CD8-positive, alpha-beta T cell (primary cell): ENCODE measurements at places on chromosomes 12 and 14. TPM values are rescaled to one million over a fixed set of nuclear protein-coding genes. Genes with fewer than 3 reads are reported as not detected.

The TAS2R8 gene
- total RNA-seq: not detected

DNA sequence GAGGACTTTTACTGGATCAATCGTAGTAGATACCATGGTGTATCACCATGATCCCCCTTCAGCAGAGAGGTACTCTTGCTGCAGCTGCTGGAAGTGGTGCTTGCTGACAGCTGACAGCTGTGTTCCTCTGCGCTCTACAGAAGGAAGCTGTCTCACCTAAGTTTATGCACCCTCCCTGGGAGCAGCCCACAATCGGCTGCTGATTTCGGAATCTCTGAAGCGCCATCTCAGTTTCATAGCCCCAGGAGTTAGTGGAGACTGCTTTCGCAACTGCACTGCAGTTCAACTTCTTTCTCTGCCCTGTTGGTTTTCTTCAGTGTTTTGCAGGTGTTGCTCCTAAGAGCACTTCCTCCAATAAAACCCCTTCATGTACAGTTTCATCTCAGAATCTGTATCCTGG is 237.9 kb downstream of the PAWR start:
- DNase-seq: no peak

DNA sequence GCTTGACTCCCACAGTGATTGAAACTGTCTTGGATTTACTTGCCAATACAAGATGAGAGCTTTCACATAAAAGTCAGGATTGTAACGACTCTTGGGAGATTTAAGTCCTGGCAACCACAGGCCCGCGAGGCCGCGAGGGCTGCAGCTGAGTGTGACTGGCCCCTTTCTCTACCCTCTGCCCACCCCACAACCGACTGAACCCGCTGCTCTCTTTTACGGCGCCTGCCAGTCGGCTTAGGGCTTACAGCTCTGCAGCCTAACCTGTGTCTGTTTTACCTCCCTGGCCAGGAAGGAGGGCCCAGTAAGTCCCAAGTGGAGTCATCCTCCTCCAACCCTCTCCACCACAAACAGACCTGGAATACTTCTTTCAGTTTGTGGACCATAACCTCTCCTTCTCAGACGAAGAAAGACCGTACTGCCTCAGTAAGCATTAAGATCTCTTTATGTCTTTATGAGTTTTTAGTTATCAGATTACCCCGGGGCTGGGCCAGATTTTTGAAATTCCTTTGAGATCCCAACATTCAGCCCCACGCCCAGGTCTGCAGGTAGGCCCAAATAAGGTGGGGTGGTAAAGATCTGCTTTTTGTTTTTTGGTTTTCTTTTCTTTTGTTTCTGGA is 12.6 kb upstream of the TIGAR start:
- DNase-seq: no peak

GRCh38 chr12:106767954-106768822 is 6.3 kb upstream of the RIC8B start:
- DNase-seq: no peak

DNA sequence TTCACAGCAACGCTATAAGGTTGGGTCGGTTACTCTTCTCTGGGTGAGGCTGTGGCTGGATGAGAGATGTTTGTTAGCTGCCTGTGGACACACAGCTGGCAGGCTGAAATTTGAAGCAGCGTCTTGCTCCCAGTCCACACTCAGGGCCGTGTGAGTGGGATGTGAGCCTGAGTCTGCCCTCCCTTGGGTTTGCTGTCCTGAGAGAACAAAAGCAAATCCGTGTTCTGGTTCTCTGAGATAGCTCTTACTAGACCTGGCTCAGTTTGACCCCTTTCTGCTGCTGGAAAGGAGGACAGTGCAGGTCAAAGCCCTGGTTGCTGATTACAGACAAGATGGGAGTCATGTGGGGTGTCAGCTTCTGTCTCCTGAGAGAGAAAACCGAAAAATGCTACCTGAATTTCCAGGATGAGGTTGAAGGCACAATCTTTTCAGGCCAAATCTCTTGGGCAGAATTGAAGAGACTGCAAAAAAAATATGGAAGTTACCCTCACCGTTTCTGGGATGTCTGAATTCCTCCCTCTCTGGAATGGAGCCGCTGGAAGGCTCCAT is 270.8 kb downstream of the ZFP36L1 start:
- DNase-seq: no peak

GRCh38 chr12:59733200-59733599 is 137.4 kb downstream of the SLC16A7 start:
- DNase-seq: no peak

The GLI1 gene
- 1.2 TPM for total RNA-seq

- DNase-seq: no peak
Measured at GRCh38 chr14:75831952-75832351, 149.8 kb downstream of the TGFB3 start.

- no peak for DNase-seq
Measured at GRCh38 chr12:119229837-119230236, 51.1 kb downstream of the HSPB8 start.

- DNase-seq: no peak
Measured at GRCh38 chr12:3222979-3223378, 145.8 kb downstream of the TSPAN9 start.

DNA sequence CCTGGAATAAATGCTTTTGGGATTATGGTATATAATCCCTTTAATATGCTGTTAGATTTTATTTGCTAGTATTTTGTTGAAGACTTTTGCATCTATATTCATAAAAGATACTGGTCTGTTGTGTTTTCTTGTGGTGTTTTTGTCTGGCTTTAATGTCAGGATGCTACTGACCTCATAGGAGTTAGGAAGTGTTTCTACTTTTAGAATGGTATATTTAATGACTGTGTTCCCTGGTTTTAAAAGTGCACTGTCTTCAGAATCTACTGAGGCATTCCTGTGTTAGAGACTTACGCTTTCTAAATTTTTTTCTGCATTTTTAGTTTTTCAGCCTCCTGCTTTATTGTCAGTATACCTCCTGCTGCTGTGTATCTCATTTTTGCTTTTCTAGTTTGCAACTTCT is 51.6 kb downstream of the ARHGAP5 start:
- no peak for DNase-seq

DNA sequence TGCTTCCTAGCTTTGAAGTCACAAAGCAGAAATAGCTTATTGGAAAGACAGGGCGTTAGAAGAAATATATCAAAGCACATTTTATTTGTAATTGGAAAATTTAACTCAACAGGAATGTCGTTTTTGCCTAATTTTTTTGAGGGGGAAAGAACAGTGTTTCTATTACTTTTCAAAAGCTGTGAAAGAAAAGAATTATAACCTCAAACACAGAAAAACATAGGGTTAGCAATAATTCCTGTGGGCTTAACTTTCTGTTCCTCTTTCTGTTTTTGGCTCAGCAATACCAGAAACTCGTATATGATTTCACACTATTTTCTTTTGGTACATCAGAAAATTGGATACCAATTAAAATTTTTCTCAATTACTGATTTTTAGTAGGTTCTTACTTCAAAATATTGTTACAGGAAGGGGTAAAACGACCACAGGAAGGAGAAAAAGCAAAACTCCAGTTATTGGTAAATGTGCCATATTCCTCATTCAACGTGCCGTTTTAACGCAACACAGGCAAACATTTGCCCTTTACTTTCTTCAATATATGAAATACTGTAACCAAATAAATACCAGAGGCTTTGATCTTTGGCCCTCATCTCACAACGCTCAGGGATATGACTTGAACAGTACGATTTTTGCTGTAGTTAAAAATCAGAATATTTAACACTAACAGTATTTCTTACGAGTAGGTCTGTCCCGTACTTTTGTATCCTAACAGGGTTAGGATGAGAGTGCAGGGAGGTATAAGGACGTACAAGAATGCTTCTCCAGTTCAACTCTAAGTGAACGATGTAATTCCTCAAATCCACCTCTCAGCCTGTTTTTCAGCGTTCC is 1.3 kb upstream of the RNU6-7 start:
- DNase-seq: no peak

The HIP1R gene
- 258 TPM for total RNA-seq

The APOLD1 gene
- 1.9 TPM for total RNA-seq

DNA sequence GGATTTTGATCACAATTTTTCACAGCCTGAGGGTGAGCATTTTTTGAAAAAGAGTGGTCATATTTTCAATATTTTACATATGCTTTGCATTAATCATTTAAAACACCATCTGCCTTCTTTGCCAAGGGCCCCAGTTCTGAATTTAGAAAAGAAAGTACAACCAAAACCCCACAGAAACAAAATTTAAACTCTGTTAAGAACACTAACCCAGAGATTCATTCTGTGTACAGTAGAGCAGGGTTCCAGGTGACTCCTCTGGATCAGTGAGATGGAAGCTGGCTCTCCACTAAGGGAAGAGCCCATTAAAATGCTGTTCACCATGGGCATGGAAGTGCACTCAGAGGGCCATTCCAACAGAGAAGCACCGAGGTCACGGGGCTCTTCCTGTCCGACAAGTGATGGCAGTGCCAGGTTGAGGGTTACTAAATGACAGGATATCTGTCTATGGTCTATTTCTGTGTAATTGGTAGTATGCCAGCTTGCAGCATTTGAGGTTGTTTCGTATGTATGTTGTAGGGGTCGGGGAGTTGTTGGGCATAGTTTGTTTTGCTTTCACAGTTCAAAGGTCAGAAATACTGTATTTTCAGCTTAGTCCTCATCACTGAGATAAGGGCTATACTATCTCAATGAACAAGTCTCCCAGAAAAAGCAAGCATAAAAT is 95.9 kb downstream of the SLC35F4 start:
- DNase-seq: no peak

The POTEG gene
- total RNA-seq: not detected

DNA sequence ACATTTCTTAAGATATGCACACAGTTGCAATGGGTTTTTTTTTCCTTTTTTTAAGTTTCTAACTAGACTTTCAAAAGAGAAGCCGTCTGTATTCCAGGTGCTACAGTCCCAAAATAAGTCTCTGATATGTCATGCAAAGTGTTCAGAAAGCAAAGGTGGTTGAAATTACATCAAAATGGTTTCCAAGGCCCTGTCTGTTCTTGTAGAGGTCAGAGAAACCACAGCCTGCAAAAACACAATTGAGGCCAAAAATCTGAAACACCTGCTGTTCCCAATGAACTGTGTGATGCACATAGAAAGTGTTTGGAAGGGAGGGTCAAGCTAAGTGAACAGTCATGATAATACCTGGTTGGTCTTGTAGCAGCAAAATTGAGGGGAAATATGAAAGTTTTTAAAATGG is 91.0 kb downstream of the VRK1 start:
- DNase-seq: no peak

DNA sequence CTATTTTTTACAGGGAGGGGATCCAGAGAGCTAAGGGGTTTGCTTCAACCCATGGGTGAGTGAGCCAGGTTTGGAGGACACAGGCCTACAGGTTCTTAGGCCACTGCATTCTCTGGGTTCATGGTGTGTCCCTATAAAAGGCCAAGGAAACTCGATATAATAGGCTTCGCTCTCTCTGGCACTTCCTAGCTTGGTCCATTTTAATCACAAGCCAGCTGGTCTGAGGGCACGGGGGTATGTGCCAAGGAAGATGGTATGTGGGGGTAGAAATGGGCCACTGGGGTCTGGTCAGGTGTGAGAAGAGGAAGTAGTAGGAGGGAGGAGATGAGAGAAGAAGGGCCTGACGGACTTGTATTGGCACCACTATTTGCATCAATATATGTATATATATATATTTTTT is 4.9 kb downstream of the ETV6 start:
- no peak for DNase-seq

- DNase-seq: no peak
Measured at GRCh38 chr14:25103271-25103670, 53.3 kb upstream of the STXBP6 start.

DNA sequence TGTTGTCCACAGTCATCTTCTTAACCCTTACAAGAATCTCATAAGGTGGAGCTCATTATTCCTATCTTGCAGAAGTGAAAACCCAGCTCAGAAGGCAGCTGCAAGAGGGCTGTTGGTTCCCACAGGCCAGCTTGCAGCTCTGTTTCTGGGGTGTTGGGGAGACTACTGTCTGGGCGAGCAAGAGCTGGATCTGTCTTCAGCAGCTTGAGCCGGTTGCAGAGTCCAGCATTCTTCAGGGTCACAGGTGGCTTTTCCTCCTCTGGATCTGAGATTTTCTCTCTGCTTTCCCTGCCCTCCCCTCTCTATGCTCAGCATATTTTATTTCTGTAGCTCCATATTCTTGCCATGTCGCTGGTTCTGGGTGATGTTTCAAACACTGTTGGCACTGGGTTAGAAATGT is 87.4 kb downstream of the PAPOLA start:
- no peak for DNase-seq

DNA sequence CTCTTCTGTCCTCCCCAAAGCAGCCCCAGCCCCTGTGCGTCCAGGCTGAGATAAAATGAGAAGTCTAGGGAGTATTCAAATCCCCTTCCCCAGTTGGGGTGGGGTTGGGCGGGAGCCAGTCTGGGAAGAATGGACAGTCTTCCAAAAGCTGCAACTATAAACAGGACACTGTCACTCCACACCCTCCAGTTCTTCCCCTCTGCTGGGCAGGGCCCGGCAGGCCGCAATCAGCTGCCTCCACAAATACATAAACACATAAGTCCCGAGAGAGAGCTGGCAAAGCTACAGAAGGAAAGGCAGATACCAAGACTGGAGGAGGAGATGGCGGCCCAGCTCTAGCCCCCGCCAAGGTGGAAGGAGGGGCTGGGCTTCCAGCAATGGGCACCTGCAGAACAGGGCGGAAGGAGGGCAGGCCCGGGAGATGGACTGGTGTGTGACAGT is 12.7 kb downstream of the LTBP2 start:
- no peak for DNase-seq

The CIDEB gene
- total RNA-seq: 13.4 TPM

DNA sequence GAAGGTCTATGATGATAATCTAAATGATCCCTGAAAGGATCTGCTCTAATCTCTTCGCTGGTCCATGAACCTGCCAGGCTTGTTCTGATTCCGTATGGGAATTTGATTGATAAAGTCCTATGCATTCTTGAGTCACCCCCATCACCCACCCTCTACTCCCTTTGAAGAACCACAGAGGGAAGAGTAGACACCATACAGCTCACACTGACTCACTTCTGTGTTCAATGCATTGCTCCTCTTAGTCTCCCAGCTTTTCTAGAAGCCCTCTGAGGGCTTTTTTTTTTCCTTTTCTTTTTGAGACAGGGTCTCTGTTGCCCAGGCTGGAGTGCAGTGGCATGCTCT is 18.5 kb upstream of the GPRC5A start:
- no peak for DNase-seq

- no peak for DNase-seq
Measured at GRCh38 chr12:57543581-57543980, 3.4 kb downstream of the DCTN2 start.

The AHNAK2 gene
- 0.14 TPM for total RNA-seq

DNA sequence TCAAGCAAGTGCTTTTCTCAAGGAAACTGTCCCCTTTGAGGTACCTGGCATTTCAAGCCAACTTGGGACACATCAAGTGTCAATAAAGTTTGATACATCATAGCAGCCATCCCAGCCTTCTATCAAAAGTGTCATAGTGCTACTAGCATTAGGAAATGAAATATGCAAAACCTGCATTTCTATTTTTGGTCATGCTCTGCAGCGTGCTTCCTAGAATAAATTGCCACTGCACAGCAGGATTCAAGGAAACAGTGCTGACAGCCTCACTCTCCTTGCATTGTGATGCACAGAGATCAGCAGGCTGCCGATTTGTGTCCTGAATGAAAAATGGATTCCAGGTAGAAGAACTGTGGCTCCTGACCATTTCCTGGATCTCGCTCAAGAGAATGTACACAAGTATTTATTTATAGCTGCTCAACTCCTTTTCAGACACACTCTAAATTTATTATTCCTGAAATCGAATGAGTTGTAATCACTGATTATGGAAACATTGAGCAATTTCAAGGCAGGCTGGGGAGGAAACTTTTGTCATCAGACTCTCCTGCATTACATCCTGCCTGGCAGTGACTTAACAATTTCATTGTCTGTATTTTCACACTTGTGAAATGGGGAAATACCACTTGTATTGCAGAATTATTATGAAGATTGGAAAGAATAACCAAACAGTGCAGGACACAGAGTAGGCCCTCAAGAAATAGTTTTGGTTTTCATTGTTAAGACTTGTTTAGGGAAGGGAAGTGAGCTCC is 120.9 kb downstream of the SLC38A6 start:
- no peak for DNase-seq
